GM06990 (cell line): ENCODE measurements at places on chromosomes 6 and 20.

GRCh38 chr6:67210450-67210849 lies 1424.6 kb upstream of the ADGRB3 start:
- DNase-seq = no peak

GRCh38 chr6:161736781-161737292 lies 463.0 kb upstream of the AGPAT4 start:
- no peak for DNase-seq

GRCh38 chr6:107806691-107807090 lies 17.4 kb downstream of the SCML4 start:
- DNase-seq = no peak

DNA sequence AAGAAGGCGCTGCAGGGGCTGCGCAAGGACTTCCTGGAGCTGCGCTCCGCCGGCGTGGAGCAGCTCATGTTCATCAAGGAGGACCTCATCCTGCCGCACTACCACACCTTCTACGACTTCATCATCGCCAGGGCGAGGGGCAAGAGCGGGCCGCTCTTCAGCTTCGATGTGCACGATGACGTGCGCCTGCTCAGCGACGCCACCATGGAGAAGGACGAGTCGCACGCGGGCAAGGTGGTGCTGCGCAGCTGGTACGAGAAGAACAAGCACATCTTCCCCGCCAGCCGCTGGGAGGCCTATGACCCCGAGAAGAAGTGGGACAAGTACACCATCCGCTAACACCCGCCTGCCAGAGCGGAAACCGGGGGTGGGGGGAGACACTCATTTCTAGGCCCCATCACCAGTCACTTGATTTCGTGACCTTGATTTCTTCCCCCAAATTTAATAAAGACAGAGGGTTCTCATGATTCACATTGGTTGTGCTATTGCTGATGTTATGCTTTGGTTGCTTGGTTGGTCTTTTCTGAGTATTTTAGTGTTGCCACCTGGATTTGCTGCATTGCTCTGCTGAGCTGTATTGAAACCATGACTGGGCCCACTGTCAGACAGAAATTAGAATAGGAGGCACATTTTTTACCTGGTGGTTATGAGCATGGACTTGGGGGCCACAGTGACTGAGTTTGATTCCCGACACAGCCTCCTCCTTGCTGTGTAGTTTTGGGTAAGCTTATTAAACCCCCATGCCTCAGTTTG lies 1.5 kb downstream of the FAM50B start:
- peak; percentile 44 for DNase-seq
